ENCODE measurements at places on chromosomes 5 and 9. TPM values are rescaled to one million over a fixed set of nuclear protein-coding genes. Genes with fewer than 3 reads are reported as not detected.

- H3K27ac ChIP-seq, result no peak overlapping the region
- no peak for DNase-seq
Measured at GRCh38 chr5:157485811-157486210, 25.8 kb downstream of the NIPAL4 start.

GRCh38 chr5:129836321-129836720, 67.9 kb upstream of the CHSY3 start:
- H3K4me3 ChIP-seq, result no peak overlapping the region
- H3K27me3 ChIP-seq, result peaks cover 13% of the 10 kb centered on the region
- no peaks in the 10 kb centered on the region for H3K36me3 ChIP-seq
- H3K27ac ChIP-seq, result no peak overlapping the region
- no peaks in the 10 kb centered on the region for H3K4me1 ChIP-seq

DNA sequence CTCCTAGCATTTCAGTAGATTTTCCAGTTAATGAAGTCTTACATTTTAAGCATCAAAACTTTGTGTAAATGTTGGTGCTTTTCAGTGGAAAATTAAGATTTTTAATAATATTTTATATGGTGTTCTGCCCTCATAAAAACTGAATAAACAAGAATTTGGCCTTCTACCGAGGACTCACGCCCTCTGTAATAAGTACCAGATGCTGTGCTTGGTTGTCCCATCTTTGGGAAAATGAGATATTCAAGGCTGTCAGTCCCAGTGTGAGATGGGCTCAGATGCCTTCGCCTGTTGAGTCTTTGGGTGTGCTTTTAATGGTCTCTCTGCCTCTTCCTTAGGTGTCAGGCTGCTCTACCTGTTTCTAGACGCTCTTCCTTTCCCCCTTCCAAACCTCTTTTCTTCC, 28.7 kb downstream of the GALNT12 start:
- no peaks in the 10 kb centered on the region for H3K4me1 ChIP-seq
- no peak for DNase-seq
- H3K36me3 ChIP-seq, result no peaks in the 10 kb centered on the region

- peaks cover 3% of the 10 kb centered on the region for H3K27me3 ChIP-seq
- no peaks in the 10 kb centered on the region for H3K4me1 ChIP-seq
- no peak overlapping the region for H3K27ac ChIP-seq
- no peak overlapping the region for H3K4me3 ChIP-seq
- DNase-seq, result no peak
Measured at GRCh38 chr5:44795496-44795895, 13.3 kb upstream of the MRPS30 start.

- H3K36me3 ChIP-seq, result no peaks in the 10 kb centered on the region
- H3K4me1 ChIP-seq, result no peaks in the 10 kb centered on the region
- H3K27me3 ChIP-seq, result no peaks in the 10 kb centered on the region
- DNase-seq, result no peak
Measured at GRCh38 chr5:120152472-120152871, 311.6 kb upstream of the PRR16 start.

- no peak overlapping the region for H3K27ac ChIP-seq
- H3K27me3 ChIP-seq, result peaks cover 64% of the 10 kb centered on the region
- H3K36me3 ChIP-seq, result no peaks in the 10 kb centered on the region
- no peak overlapping the region for H3K4me3 ChIP-seq
- no peaks in the 10 kb centered on the region for H3K4me1 ChIP-seq
Measured at GRCh38 chr5:148540647-148541046, 113.7 kb downstream of the HTR4 start.

DNA sequence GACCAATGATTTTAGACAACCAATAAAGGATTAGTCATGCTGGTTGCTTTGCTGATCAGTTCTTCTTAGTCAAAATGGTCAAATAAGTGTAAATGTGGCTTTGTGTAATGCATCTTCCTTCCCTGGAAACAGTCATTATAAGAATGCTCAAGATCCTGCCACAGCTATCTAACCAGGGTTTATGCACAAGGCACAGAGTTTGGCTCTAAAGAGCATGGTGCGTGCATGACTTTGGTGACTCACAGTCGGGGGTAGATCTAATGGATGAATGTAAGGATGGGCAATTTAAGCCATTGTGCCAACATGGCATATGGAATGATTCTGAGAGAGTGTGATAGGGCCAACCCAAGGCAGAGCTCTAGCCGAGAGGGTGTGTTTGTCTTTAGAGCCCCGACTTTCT, 6.5 kb downstream of the LIX1 start:
- H3K36me3 ChIP-seq, result no peaks in the 10 kb centered on the region
- no peaks in the 10 kb centered on the region for H3K27me3 ChIP-seq
- no peak overlapping the region for H3K27ac ChIP-seq
- no peak overlapping the region for H3K4me3 ChIP-seq
- no peak for DNase-seq

CKMT2 gene
- total RNA-seq, result not detected

- H3K4me3 ChIP-seq, result no peak overlapping the region
- no peak for DNase-seq
- peaks cover 13% of the 10 kb centered on the region for H3K4me1 ChIP-seq
- H3K27me3 ChIP-seq, result no peaks in the 10 kb centered on the region
Measured at GRCh38 chr5:39167141-39167971, 52.0 kb downstream of the FYB1 start.

GRCh38 chr5:6820851-6821479, 107.7 kb downstream of the TENT4A start:
- peaks cover 26% of the 10 kb centered on the region for H3K27me3 ChIP-seq
- H3K4me3 ChIP-seq, result no peak overlapping the region
- peak; percentile 55 for DNase-seq

FOXD1 gene
- 4.4 TPM for total RNA-seq

PBX3 gene
- 3.5 TPM for total RNA-seq

HACD4 gene
- total RNA-seq, result 0.26 TPM

GOLM1 gene
- total RNA-seq, result 84.2 TPM

DNA sequence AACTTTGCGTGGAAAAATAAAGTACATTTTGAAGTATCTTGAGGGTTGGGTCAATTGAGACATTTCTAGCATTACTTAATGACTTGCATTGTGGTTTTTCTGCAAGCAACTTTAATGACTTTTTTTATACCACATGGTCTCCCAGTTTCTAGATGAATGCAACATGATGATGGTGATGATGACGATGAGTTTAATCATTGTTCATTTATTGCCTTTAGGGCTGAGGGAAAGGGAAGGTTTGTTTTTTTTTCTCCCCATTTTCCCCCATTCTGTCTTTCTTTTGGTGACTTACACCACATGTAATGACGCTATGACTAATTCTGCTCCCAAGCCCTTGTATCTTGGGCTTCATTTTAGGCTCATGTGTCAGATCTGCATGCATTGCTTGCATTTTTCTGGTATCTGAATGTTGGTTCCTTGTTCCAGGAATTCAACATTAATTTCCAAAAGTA, 57.7 kb upstream of the NXNL2 start:
- peaks cover 27% of the 10 kb centered on the region for H3K36me3 ChIP-seq
- H3K4me3 ChIP-seq, result no peak overlapping the region
- no peaks in the 10 kb centered on the region for H3K27me3 ChIP-seq
- no peak overlapping the region for H3K27ac ChIP-seq
- DNase-seq, result no peak

DNA sequence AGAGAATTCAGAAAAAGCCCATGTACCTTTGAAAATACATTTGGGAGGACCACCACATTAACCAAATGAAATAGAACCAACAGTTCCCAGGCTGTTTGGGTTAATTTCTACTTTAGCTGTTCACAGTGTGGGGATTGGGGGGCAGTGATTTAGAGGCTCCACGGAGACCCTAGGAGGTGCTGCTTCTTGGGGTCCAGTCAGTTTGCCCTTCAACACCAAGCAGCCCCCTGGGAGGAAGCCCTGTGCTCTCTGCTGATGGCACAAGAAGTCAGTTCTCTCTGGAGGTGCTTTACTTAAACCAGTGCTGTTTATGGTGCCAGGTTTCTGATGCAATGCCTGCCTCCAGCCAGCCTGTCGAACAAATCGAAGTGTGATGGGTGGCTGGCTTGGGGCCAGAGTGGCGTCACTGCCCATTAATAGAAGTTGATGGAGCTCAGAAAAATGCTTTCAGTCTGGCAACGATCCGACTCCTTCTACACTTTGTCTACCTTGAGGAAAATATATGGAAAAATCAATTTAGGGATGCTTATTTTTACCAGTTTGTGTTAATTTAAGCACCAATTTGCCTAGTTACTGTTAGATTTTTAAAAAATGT, 134.0 kb downstream of the SNX18 start:
- peaks cover 47% of the 10 kb centered on the region for H3K4me1 ChIP-seq
- no peaks in the 10 kb centered on the region for H3K27me3 ChIP-seq
- no peak overlapping the region for H3K4me3 ChIP-seq
- peak overlapping the region; percentile 74 for H3K27ac ChIP-seq
- DNase-seq, result peak; percentile 91

DNA sequence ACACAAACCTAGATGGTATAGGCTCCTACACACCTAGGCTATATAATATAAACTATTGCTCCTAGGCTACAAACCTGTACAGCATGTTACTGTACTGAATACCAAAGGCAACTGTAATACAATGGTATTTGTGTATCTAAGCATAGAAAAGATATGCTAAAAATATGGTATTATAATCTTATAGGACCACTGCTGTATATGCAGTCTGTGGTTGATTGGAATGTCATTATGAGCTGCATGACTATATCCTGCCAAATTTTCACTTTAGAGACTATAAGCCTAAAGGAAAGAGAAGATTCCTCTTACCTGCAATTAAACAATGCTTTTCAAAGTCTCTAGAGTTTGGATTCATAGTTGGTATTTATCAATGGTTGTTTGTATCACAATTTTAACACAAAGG, 24.7 kb upstream of the ACOT12 start:
- no peak for DNase-seq
- no peaks in the 10 kb centered on the region for H3K36me3 ChIP-seq
- H3K27me3 ChIP-seq, result no peaks in the 10 kb centered on the region
- H3K4me3 ChIP-seq, result no peak overlapping the region

DNA sequence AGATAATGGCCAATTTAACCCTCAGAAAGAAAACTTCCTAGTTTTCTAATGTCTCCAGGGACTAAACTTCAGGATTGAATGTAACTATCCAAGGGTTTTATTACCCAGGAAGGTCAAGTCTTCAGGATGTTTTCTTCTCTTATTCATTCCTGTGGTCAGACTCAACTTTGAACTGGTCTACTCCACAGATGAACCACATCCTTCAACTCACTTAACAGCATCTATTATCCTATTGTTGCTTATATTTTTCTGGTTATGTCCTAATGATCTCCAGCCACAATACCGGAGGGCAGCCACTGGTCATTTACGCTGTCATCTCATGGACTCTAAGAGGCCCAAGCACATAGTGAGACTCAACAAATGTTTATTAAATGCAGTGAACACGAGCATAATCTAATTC, 47.2 kb upstream of the LIFR start:
- no peaks in the 10 kb centered on the region for H3K36me3 ChIP-seq
- H3K27me3 ChIP-seq, result no peaks in the 10 kb centered on the region
- no peak overlapping the region for H3K4me3 ChIP-seq
- no peaks in the 10 kb centered on the region for H3K4me1 ChIP-seq

DNA sequence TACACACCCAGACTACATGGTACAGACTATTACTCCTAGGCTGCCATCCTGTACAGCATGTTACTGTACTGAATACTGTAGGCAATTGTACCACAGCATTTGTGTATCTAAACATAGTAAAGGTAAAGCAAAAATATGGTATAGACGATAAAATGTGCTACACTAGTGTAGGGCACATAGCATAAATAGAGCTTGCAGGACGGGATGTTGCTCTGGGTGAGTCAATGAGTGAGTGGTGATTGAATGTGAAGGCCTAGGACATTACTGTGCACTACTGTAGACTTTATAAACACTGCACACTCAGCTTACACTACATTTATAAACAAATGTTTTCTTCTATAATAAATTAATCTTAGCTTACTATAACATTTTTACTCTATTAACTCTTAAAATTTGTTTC, 25.6 kb downstream of the ANKRD55 start:
- H3K27me3 ChIP-seq, result no peaks in the 10 kb centered on the region
- H3K4me1 ChIP-seq, result no peaks in the 10 kb centered on the region
- DNase-seq, result no peak
- no peak overlapping the region for H3K27ac ChIP-seq

GRCh38 chr5:120456006-120456405, 8.1 kb upstream of the PRR16 start:
- H3K4me3 ChIP-seq, result no peak overlapping the region
- H3K36me3 ChIP-seq, result no peaks in the 10 kb centered on the region
- H3K27ac ChIP-seq, result no peak overlapping the region
- no peaks in the 10 kb centered on the region for H3K27me3 ChIP-seq
- no peaks in the 10 kb centered on the region for H3K4me1 ChIP-seq

C5orf52 gene
- not detected for total RNA-seq

PCDHB8 gene
- 7.7 TPM for total RNA-seq

PHF24 gene
- 0.11 TPM for total RNA-seq

- no peak overlapping the region for H3K27ac ChIP-seq
- no peak overlapping the region for H3K4me3 ChIP-seq
- no peaks in the 10 kb centered on the region for H3K27me3 ChIP-seq
- H3K4me1 ChIP-seq, result no peaks in the 10 kb centered on the region
- H3K36me3 ChIP-seq, result no peaks in the 10 kb centered on the region
- no peak for DNase-seq
Measured at GRCh38 chr5:4113426-4113825, 517.8 kb downstream of the IRX1 start.

DNA sequence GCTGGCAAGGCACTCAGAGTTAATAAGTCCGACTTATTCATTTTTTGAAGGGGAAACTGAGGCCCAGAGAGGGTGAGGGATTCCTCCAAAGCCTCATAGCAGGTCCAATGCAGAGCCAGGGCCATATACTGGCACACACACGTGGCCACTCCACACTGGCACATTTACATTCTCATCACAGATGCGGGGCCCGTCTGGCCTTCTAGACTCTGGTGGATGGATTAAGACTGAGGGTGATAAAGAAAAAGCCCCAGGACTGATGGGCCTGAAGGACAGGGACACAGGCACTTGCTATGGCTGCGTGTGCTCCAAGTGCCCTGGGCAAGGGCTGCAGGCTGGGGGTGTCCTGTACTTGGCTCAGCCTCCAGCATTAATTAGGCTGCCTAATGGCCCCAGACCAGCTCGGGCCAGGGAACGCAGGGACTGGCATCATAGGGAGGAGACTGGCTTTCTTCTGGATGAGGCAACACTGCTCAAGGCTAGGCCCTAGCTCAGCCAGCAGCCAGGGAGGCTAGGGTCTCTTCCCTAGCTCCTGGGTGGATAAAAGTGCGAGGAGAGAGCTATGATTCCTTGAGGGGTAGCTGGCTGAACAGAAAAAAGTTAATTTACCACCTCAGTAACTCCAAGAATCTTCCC, 28.5 kb upstream of the CSF1R start:
- no peak overlapping the region for H3K4me3 ChIP-seq
- peaks cover 7% of the 10 kb centered on the region for H3K36me3 ChIP-seq
- no peak overlapping the region for H3K27ac ChIP-seq
- H3K27me3 ChIP-seq, result no peaks in the 10 kb centered on the region
- H3K4me1 ChIP-seq, result peaks cover 4% of the 10 kb centered on the region

RANBP17 gene
- total RNA-seq, result not detected

CNTNAP3B gene
- 0.34 TPM for total RNA-seq

TMED9 gene
- 90.1 TPM for total RNA-seq

GRCh38 chr9:26888271-26888670, 4.3 kb downstream of the CAAP1 start:
- H3K4me1 ChIP-seq, result no peaks in the 10 kb centered on the region
- no peaks in the 10 kb centered on the region for H3K27me3 ChIP-seq
- H3K36me3 ChIP-seq, result no peaks in the 10 kb centered on the region
- no peak overlapping the region for H3K27ac ChIP-seq

CNTNAP3 gene
- not detected for total RNA-seq
